Activated naive CD4-positive, alpha-beta T cell treated with Interleukin-2 at 50 U/mL for 16 hours (primary cell): ENCODE measurements at places on chromosomes 12 and 14.

GRCh38 chr14:85334316-85334715, 195.6 kb upstream of the FLRT2 start:
- DNase-seq: no peak

- peak; percentile 11 for DNase-seq
These were observed 58.1 kb upstream of the CCND2 start for GRCh38 chr12:4215229-4216186.

- peak; percentile 77 for DNase-seq
These were observed 4.9 kb downstream of the ZBTB39 start for GRCh38 chr12:57001448-57001906.

GRCh38 chr12:55548756-55549155, 646 bp upstream of the OR6C4 start:
- no peak for DNase-seq

DNA sequence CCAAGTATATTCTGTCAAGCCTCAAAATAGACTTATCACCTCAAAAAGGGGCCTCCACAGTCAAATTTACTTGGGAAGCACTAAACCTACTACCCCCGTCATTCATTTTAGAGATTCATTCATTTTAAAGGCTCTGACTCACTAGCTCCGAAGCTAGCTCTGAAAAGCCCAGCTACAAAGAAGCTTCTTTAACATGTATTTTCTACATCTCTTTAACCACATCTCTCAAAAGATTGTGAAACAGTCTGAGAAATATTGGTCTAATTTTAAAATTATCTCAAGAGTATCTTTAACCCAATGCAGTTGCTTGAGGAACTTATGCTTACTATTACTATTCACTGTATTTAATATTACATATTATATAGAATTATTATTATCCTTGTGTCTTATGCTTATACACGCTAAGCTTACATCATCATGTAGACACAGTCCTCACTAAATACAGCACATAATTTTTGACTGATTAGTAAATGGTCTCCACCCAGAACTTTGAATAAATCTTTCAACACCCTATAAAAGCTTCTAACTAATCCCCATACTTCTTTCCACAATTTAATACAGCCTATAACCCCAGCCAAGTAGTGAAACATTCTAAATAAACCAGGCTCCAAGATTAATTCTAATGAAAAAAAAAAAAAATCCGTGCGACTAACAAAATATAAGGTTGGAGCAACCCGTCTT, 7.8 kb downstream of the NT5DC3 start:
- no peak for DNase-seq

- DNase-seq: no peak
These were observed 213.2 kb upstream of the PRICKLE1 start for GRCh38 chr12:42802785-42803189.

DNA sequence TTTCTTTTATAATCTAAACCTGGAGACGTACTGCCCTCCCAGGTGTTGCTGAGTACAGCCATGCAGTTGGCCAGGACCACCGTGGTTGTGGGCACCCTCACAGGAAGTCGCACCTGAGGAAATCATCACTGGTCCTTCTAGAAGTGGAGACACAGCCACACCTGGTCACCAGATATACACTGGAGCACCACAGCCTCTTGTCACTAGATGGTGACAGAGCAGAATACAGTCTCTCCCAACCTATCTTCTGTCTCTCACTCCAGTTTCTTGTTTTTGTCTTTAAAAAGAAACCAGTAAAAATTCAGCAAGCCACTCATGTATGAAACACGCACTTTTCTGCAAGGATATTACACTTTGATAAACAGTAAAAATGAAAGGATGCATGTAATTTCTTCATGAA, 43.1 kb upstream of the GPHB5 start:
- DNase-seq: no peak

DNA sequence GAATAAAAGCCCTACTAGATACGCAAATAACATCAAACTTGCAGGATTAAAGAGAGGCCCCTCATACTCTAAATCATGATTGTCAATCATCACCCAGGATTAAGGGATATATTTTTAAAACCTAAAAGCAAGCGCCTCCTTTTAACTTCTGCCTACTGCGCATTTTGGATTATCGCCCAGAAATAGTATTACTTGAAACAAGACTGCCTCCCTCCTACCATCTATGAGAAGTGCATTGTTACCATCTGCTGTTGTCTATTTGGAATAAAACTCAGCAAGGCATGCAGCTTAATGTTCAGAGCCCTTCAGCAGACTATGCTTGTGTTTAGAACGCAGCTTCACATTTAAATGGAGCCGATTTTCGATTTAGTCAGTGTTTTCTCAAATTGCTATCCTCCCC, 79.6 kb downstream of the EXOC5 start:
- no peak for DNase-seq

GRCh38 chr14:103113303-103113702, 10.0 kb upstream of the TNFAIP2 start:
- DNase-seq: no peak

DNA sequence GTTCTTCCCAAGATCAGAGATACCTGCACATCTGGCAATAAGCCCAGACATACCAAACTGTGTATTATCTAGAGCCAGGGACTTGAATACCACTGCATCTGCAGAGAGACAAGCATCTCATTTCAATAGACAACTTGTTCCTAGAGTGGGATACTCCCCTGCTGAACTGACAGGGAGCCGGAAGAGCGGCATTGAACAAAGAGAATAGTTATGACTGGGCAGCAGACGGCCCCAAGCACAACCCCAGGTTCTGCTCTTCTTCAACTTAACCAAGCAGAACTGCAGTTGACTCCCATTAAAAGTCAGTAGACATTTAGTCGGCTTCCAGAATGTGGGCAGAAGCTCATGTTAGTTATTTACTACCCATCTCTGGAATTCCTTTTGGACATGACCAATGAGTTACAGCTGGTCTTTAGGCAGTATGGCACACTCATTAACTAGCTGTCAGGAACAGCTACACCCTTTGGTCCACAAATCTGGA, 112.9 kb downstream of the HMGA2 start:
- no peak for DNase-seq

DNA sequence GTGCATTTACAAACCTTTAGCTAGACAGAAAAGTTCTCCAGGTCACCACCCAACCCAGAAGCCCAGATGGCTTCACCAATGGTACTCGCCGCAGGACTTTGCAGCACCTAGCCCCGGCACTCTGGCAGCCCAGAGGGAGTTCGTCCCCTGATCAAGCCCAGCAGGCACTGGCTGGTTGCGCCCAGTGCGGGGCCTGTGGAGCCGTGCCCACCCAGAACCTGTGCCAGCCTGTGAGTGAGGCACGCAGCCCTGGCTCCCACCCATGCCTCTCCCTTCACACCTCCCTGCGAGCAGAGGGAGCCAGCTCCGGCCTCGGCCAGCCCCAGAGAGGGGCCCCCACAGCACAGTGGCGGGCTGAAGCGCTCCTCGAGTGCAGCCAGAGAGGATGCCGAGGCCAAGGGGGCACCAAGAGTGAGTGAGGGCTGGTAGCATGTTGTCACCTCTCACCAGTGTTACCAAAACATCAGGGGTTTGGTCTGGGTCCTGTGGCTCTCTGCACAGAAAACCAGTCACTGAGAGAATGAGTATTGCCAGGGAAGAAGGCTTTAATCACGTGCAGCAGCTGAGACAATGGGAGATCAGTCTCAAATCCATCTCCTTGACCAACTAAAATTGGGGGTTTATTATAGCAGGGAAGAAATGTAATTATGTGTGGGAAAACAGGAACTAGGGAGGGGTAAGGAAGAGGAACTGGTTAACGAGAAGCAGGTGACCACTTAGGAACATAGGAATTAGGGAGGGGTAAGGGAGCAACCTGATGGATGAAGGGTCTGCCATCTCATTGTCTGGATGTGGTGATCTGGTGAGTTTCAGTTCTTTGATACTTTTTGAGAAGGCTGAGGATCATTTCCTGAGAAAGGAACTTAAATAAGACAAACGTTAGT, 151.3 kb downstream of the NUBPL start:
- DNase-seq: no peak

DNA sequence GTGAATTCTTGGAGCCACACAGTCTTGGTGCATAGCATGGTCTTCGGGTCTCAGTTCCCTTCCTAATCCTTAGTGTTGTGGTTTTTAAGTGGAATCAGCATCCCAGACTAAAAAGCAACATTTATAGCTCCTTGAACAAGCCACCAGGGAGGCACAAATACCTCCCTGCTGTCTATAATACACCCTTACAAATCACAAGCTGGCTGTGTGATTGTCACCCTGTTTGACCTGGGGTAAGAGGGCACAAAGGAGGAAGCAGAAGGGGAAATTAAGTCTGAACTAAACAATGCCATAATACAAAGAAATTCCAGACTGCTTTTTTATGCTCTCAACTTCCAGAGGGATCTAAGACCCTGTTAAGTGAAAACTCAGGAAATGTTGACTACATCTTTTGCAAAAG, 7.7 kb upstream of the MMP19 start:
- DNase-seq: no peak

GRCh38 chr12:71780237-71780822, 25.7 kb downstream of the RAB21 start:
- DNase-seq: peak; percentile 35

GRCh38 chr12:4293299-4293965, 19.9 kb downstream of the CCND2 start:
- DNase-seq: peak; percentile 65

DNA sequence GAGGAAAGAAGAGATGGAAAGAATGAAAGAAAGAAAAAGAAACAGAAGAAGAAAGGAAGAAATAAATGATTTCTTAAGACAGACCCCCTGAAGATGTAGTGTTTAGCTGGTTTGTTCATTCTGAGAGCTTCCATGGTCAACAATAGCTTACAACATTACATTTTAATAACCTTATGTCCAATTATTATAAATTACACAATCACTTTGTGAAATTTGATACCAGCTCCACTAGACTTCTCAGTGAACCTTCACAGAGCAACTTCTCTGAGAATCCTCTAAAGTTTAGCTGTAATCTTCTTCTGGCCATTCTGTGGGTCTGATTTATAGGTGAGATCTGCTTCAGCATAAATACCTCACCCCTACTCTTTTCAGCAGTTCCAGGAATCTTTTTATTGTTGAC, 27.9 kb downstream of the SIX1 start:
- DNase-seq: no peak

- no peak for DNase-seq
These were observed 442.0 kb downstream of the BTG1 start for GRCh38 chr12:91703491-91704283.
